ENCODE measurements at places on chromosomes 2 and 18. TPM values are rescaled to one million over a fixed set of nuclear protein-coding genes. Genes with fewer than 3 reads are reported as not detected.

DNA sequence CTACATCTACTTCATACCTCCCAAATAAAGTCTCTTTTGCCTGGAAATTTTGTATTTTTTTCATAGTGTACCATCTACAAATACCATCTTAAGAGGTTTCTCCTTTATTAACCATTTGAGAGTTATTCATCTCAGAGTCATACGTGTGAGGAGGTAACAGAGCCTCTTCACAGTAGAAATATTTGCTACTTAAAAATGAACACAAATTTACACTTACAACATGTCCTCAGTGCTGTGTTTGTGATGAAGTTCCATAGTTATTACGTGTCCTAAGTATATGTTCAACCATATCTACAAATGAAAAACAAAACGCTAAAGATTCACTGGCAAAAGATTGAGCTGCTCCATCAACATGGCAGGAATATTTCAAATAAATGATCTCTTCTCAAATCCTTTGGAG, 48.5 kb upstream of the HNRNPA3 start:
- DNase-seq = no peak

DNA sequence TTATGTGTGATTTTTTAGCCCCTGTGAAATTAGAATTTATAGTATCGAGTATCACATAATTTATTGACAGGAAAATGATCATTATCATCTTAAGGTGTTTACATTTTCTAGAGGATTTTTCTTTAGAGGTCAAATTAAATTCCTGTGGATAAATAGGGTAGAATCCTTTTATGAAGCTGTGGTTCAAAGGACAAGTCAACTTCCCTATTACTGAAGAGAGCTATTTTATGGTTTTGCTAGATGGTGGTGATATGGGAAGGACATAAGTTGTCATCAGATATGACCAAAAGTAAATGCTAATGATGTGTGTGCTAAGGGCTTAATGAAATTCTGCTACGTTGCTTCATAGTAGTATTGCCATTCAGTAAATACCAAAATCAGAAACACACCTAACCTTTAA, 80.1 kb downstream of the EML4 start:
- DNase-seq = no peak

Gene CD8B2
- not detected for total RNA-seq

DNA sequence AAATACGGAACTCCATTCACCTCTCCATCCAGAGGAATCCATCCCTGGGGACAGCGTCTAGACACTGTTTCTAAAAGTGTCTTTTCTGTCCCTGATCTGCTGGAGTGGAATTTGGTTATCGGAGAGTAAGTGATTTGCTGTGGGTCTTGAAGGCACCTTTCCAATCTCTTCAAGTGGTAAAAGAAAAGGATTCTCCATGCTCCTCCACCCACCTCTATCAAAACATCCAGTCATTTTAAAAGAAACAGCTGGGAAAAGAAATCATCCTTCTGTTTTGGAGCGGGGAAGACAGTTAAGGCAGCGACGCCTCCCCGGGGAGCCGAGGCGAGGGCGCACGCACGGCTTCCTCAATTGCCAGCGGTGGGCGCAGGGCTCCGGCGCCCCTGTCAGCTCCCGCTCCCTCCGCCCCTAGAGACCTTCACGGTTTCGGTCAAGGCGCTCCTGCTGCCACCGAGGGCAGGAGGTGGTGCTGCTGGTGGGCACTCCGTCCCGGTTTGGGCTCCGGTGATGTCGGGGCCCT, 547 bp downstream of the SLC35F5 start:
- no peak for DNase-seq
